ENCODE measurements at places on chromosomes 6 and 20.

DNA sequence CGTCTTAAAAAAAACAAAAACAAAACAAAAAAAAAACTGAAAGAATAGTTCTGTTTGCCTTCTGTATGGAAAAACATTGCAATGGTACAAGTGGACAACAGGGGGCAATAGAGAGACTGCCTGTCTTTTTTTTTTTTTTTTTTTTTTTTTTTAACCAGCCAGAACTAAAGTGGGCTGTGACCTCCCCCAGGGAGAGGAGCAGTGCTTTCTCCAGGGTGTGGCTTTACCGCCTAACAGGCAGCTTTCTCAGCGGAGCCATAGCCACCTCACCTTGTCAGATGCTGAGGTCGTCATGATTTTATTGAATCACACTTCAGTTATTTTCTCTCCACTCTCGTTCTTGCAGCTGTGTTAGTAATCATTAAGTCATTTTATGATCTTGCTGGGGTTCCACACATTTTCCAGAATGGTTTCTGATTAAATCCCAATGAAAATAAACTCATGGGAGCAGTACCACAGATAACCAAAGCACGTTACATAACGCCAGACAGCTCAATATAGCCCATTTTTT is 78.4 kb downstream of the GMPR start:
- DNase-seq, result no peak

- DNase-seq, result no peak
Measured at GRCh38 chr20:24328901-24329300, 140.5 kb upstream of the SYNDIG1 start.

DNA sequence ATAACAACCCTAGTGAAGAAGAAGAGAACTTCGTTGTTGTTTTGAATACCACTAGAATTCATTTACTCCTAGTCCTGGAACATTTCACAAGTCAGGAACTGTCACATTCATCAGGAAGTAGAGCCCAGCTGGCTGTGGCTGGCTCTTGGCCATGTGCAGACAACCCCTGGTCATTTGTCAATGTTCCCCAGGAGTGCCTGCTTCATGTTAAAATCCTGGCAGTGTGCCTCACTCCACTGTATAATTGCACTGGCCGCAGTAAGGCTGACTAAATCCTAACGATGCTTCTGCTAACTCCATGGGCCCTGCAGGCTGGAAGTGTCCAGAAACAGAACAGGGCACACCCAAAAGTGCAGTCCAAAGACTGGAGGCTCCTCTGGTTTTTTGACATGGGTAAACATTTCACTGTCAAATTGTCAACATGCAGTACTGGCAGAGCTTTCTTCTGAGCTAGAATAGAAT is 41.5 kb upstream of the ADGRF1 start:
- DNase-seq, result no peak

- no peak for DNase-seq
Measured at GRCh38 chr6:106122938-106123656, 37.0 kb downstream of the PRDM1 start.

DNA sequence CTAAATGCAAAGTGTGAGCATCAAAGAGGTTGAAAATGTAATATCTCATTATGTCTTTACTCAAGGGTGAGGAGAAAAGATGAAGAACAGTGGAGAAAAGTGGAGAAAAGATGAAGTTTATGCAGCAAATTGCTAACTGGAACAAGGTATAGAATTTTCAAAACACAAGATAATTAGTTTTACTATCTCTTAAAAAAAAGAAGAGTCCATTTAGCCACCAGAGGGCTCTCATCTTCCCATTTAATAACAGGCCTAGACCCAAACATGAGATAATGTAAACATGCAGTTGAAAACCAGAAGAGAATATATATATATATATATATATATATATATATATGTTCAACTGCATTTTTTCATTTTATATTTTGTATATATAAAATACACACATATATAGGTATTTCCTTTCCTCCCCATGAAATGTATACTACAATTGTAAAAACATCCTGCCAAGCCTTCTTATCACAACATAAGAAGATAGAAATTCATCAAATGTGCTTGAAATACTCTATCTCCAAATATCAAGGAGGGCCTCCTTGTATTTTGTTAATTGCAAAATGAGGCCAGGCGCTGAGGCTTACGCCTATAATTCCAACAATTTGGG is 78.4 kb downstream of the ADTRP start:
- DNase-seq, result no peak

- DNase-seq, result no peak
Measured at GRCh38 chr6:15132854-15133670, 112.8 kb upstream of the JARID2 start.

GRCh38 chr6:15352220-15352619 is 106.4 kb downstream of the JARID2 start:
- DNase-seq, result no peak

DNA sequence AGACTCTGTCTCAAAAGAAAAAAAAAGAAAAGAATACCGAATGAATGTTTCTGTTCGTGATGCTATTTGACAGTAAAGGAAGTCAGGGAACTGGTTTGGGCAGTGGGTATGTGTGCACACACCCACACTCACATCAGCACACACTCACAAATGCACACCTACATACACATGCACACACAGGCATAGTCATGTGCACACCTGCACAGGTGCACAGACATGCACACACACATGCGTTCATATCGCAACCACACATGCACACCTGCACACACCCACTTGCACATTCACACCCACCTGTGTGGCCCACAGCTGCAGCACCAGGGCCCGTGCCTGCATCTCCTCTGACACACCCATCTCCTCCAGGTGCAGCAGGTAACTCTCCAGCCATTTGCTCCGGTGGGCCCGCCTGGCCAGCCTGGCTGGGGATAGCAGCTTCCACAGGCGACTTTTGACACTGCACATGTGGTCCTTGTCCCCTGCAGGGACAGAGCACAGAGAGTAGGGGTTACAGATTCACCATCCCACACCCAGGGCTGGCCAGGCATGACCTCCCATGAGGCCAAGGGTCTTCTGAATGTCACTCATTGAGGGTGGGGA is 41.4 kb upstream of the KCNB1 start:
- DNase-seq, result no peak

- DNase-seq, result no peak
Measured at GRCh38 chr6:115901896-115902295, 158.8 kb downstream of the FRK start.

- no peak for DNase-seq
Measured at GRCh38 chr6:137824896-137825295, 42.2 kb upstream of the TNFAIP3 start.

- DNase-seq, result no peak
Measured at GRCh38 chr20:53859684-53860083, 210.7 kb downstream of the BCAS1 start.

GRCh38 chr6:74598462-74599393 is 607.1 kb downstream of the COL12A1 start:
- no peak for DNase-seq

DNA sequence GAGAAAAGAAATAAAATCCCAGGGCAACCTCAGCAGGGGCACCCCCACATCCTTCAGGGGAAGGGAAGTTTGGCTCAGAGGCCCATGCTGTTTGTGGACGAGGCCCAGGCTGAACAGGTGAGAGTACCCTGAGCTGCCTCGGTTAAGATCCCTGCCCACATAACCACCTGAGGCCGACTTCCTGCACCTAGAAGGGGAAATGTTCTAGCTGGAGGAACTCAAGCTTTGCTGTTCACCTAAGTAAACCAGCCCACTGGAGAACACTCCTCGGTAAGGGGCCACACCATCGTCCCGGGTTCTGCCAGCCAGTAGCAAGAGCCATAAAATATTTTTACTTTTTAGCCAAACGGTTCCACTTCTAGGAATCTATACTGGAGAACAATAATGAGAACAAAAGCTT is 88.2 kb downstream of the SLC23A2 start:
- DNase-seq, result no peak

GRCh38 chr20:3111507-3111906 is 27.0 kb upstream of the AVP start:
- DNase-seq, result no peak

DNA sequence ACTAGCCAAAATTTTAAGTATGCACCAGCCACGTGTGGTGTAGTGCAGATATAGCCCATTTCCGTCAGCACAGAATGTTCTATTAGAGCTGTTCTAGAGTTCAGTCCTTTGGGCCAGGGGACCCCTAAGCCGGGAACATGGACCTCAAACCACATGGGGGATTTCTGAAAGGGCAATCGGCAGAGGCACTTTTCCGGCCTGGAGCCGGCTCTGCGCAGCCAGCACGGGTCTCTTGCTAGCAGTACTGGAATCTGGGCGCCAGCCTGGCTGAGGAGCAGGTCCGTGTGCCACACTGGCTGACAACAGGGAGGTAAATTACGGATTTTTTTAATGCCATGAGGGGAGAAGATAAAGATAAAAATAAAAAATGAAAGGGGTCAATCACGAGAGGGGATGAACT is 120.5 kb downstream of the SULF2 start:
- DNase-seq, result no peak

DNA sequence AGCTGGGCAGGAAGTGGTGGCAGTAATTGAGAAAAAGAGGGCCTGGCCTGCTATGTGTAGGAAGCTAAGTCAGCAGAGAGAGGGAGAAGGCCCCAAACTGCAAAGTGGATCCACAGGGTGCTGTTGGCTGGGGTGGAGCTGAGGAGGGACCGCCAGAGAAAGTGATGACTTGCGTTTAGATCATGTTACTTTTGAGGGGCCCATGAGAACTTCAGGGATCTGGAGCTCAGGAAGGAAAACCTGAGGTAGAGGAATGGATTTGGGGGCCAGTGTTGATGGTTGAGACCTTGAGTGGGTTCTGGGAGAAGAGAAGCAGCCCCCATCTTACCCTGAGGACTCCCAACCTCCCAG is 155.5 kb downstream of the MRPL14 start:
- DNase-seq, result no peak

- DNase-seq, result no peak
Measured at GRCh38 chr20:54079652-54080051, 9.3 kb upstream of the BCAS1 start.

GRCh38 chr6:147217840-147218404 is 13.7 kb downstream of the STXBP5 start:
- no peak for DNase-seq

DNA sequence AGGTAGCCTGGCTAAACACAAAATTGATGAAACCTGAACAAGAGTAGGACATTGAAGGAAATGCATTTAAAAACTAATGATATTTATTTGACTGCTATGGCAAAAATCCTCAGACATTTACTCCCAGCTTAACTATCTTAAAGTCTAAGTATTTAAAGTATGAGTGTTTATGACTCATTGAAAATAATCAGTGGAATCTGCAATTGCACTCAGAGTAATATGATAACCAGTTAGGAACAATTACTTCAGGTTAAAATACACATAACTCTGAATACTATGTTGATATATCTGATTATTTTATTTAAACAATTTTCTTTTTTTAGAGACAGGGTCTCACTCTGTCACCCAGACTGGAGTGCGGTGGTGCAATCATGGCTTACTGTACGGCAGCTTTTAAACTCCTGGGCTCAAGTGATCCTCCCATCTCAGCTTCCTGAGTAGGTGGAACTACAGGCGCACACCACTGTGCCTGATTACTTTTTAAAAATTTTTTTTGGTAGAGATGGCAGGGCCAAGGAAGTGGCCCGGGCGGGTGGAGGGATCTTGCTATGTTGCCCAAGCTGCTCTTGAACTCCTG is 43.9 kb downstream of the FILIP1 start:
- no peak for DNase-seq

GRCh38 chr6:71444222-71444621 is 155.6 kb downstream of the OGFRL1 start:
- DNase-seq, result no peak

- DNase-seq, result no peak
Measured at GRCh38 chr6:119137194-119138072, 59.0 kb upstream of the FAM184A start.

DNA sequence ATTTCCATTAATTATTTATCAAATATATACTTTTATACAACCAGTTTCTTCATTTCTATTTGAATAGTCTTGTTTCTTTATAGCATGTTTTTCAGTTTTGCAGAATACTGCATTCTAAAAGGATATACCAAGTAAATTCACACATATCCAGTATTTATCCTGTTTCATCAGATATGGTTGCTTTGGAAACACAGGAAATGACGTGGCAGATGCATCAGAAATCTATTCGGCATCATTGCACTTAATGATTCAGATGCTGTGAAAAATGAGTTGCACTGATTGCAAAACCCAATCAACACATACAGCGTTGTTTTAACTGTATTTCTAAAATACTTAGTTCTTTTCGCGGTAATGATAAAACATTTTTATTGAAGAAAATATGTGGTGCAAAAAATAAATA is 594.9 kb downstream of the CDH26 start:
- DNase-seq, result no peak

DNA sequence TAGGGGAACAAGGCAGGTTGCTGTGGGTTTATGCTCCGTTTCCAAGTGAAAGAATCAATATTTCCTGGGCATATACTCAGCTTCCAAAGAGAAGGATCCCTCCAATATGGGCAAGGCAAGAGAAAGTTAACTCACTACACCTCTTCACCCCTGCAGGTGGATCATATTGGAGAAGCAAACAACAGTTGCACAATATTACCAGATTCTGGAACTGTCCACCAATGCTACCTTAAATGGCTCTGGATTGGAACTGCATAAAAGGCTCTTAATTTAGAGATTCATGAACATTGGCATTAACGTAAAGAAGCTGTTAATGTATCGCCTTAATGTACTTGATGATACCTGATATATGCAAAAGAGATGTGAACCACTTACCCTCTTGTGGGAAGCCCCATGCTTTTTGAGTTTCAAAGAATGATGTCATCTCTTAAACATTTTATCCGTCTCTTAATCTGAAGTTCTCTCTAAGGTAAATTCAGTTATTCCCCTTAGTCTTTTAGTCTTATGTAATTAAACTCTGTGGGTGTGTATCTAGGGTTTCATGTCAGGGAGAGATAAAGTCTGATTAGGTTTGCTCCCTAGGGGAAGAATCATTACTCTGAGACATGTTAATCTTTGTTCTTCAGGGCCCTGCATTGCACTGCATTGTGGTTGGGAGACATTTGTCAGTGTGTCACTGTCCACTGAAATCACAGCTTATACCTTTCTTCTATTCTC is 99.5 kb downstream of the PHACTR1 start:
- DNase-seq, result no peak

GRCh38 chr6:73743556-73743955 is 47.6 kb downstream of the CD109 start:
- DNase-seq, result no peak

GRCh38 chr6:121590916-121591315 is 155.5 kb downstream of the GJA1 start:
- no peak for DNase-seq

DNA sequence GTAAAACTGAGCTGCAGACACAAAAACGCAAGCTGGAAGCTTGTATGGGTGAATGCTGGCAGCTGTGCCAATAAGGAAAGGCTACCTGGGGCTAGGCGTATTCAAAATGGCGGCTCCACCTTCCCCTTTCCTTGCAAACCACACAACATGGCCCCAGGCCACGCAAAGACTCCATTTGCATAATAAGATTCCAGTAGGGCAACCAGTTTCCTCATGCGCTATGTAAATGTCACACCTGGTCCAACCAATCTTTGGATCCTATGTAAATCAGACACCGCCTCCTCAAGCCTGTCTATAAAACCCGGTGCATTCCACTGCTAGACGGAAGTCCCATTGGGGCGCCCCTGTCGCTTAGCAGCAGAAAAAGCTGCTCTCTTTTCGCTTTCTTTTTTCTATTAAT is 505.9 kb upstream of the BTBD3 start:
- DNase-seq, result no peak

- no peak for DNase-seq
Measured at GRCh38 chr6:71588490-71588889, 297.9 kb upstream of the RIMS1 start.

- no peak for DNase-seq
Measured at GRCh38 chr6:46760925-46761324, 14.2 kb downstream of the ANKRD66 start.

- no peak for DNase-seq
Measured at GRCh38 chr6:89662659-89663223, 24.2 kb upstream of the LYRM2 start.

GRCh38 chr6:161906571-161906970 is 632.7 kb upstream of the AGPAT4 start:
- DNase-seq, result no peak

Measured in activated CD8-positive, alpha-beta memory T cell treated with anti-CD3 and anti-CD28 coated beads, Interleukin-2, amount 50 U/mL, for 48 hours (primary cell).